GM12865 (cell line): ENCODE measurements at places on chromosomes 2 and 18.

DNA sequence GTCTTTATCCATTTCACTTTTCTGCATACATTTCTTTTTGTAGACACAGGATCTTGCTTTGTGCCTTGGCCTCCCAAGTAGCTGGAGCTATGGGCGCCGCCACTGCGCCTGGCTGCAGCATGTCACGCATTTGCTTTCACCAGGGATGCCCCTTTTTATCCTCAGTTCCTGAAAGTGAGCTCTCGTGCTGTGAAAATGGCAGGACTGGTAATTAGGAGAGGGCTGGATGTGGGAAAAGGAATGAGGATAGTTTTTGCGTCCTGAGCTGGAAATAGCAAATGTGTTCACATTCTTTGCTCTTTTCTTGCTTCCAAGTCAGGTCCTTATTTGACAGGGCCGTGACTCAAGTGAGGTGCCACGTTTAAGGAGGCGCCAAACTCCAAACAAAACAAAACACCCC, 104.6 kb downstream of the LDLRAD4 start:
- DNase-seq, result no peak

DNA sequence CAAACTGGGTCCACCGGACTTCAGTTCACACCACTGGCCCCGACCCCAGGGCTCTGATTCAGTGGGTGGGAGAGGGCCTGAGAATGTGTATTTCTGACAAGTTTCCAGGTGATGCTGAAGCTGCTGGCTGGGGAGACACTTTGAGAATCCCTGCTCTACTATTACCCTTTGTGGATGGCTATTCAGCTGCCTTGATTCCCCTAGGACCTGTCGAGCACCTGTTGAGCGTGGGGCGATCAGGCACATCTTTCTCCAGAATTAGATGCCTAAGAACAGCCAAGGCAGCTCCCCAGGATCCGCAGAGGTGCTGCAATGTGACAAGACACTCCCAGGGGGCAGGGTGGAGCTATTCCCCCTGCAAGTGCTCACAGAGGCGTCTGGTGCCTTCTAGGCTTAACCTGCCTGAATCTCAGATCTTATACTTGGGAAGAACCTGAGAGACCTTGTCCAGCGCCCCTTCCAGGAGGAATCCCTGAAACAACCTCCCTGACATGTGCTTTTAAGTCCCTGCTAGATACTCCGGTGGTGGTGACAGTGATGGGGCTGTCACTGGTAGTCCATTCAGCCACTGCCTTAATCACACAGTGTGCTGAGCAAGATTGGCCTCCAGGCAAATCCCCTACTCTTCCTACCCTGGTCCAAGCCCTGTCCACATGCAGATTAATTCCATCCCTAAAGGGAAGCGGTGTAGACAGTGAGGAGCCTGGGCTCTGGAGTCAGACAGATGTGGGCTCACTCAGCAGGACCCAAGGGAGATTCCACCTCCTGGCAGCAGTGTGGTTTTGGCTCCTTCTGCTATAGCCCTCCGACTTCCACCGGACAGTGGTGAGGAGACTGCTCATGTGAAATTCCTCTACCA, 43.4 kb upstream of the OTOF start:
- DNase-seq, result peak; percentile 31

GRCh38 chr2:230872968-230873660, 8.4 kb downstream of the ITM2C start:
- DNase-seq, result peak; percentile 94

- DNase-seq, result no peak
Measured at GRCh38 chr2:234130777-234131181, 80.3 kb downstream of the SPP2 start.

GRCh38 chr2:201915446-201915845, 109.1 kb downstream of the CDK15 start:
- DNase-seq, result peak; percentile 42
